ENCODE measurements at places on chromosomes 13 and 19. TPM values are rescaled to one million over a fixed set of nuclear protein-coding genes. Genes with fewer than 3 reads are reported as not detected.

Gene RGL3
- 100 TPM for total RNA-seq

Gene LRRC63
- total RNA-seq, result 0.28 TPM

Gene ICAM4
- 0.68 TPM for total RNA-seq

Gene IRF2BP1
- 24.7 TPM for total RNA-seq

Gene DENND1C
- total RNA-seq, result not detected

Gene DACH1
- total RNA-seq, result 0.53 TPM

Gene PLD3
- total RNA-seq, result 146 TPM

Gene CEACAM6
- 468 TPM for total RNA-seq

Gene MAP4K1
- total RNA-seq, result 6.8 TPM

Gene CD70
- not detected for total RNA-seq

Gene NANOS3
- 2.1 TPM for total RNA-seq

Gene KIR2DL4
- total RNA-seq, result not detected

Gene CERS4
- 7.2 TPM for total RNA-seq

Gene ATP4B
- not detected for total RNA-seq

Gene MUC16
- 75.0 TPM for total RNA-seq

Gene CLEC4M
- total RNA-seq, result not detected

Gene PPM1N
- 5.0 TPM for total RNA-seq

Gene FCAR
- total RNA-seq, result not detected

Gene SLITRK1
- total RNA-seq, result 3.1 TPM

Gene ANO8
- total RNA-seq, result 15.1 TPM

Gene TEKTIP1
- total RNA-seq, result 4.7 TPM

Gene APC2
- total RNA-seq, result 1.6 TPM

Gene ZNF154
- total RNA-seq, result 0.20 TPM

Gene CCL25
- not detected for total RNA-seq

Gene MTUS2
- total RNA-seq, result not detected

Gene CRTC1
- total RNA-seq, result 13.3 TPM

Gene GARIN5A
- 3.7 TPM for total RNA-seq

Gene THSD1
- 0.33 TPM for total RNA-seq

Gene ZNF98
- 0.92 TPM for total RNA-seq

Gene CGB3
- not detected for total RNA-seq

Gene RRAS
- total RNA-seq, result 36.6 TPM

Gene TMEM145
- total RNA-seq, result 1.2 TPM

Gene SLC7A10
- not detected for total RNA-seq

Gene PINLYP
- 2.0 TPM for total RNA-seq

Gene LIM2
- not detected for total RNA-seq

Gene IGFLR1
- total RNA-seq, result 9.7 TPM

Gene ANGPTL8
- not detected for total RNA-seq

Gene ARID3A
- 9.2 TPM for total RNA-seq

Gene PSG1
- not detected for total RNA-seq

Gene TTYH1
- total RNA-seq, result 1.6 TPM

Gene PEAK3
- not detected for total RNA-seq

Gene NPAS1
- 1.4 TPM for total RNA-seq

Gene DUS3L
- total RNA-seq, result 29.2 TPM

Gene PROSER1
- total RNA-seq, result 30.1 TPM

Gene ZNF880
- total RNA-seq, result 27.3 TPM

Gene KMT2B
- total RNA-seq, result 32.2 TPM

All from PC-9 (cell line).